NCI-H1105 (cell line): ENCODE measurements at places on chromosomes 7 and 10.

DNA sequence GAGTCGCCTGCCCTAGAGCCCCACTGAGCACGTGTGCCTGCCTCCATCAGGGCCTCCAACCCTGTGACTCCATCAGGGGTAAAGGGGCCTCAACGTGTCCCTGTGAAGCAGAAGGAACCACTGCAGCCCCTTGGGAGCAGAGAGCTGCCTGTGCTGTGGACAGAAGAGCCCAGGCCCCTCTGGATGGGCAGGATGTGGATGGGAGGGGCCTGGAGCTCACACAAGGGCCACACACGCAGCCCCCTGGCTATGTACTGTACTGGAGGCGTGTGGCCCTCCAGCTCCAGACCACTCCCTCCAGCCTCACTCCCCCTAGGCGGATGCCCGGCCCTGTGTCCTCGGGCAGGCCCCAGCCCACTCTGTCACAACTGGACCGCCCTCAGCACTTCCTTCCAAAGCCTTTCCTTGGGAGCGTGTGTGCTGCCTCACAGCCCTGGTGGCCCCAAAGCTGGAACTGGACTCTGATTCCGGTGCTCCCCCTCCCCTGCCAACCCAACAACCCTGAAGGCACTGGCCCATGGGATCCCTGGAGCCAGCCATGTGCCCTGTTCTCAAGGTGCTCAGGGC lies 238.0 kb downstream of the TCERG1L start:
- no peak for DNase-seq

- DNase-seq = no peak
Observed at GRCh38 chr10:119305860-119306513, 98.6 kb downstream of the GRK5 start.

GRCh38 chr7:153523320-153524015 lies 528.7 kb upstream of the DPP6 start:
- no peak for DNase-seq

GRCh38 chr7:48742079-48742798 lies 182.1 kb upstream of the CDC14C start:
- peak; percentile 17 for DNase-seq

GRCh38 chr7:151141311-151141854 lies 26.1 kb downstream of the GBX1 start:
- DNase-seq = no peak

DNA sequence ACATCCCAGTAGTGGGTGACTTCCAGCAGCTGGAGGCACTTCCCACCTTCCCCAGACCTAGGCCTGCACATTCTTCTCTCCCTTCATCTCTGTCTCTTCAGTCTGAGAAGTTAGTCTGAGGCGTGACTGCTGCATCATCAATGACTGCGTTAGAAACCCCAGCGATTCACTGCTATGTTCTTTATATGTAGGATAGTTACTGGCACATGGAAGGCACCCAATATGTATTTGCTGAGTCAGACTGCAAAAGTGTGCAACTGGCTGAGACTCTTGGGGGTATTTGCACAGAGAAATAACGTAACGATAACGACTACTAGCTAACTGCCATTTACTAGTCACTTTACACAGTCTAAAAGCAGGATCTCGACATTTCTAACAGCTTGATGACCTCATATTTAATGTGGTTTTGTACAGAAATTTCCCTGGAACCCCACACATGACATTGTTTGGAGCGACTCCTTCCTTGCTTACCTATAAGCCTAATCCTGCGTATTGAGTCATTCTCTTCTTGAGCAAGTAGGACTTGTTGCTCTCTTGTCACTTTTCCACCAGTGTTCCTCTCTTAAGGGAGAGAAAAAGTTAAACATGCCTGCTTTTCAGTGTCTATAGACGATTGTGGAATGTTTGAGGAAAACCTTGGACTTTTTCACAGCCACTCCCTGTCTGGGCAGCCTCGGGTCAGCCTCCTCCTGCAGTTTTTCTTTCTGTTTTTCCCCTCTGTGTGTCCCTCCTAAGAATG lies 45.5 kb downstream of the THNSL1 start:
- DNase-seq = no peak

GRCh38 chr7:70733090-70733489 lies 398.9 kb upstream of the GALNT17 start:
- DNase-seq = no peak

DNA sequence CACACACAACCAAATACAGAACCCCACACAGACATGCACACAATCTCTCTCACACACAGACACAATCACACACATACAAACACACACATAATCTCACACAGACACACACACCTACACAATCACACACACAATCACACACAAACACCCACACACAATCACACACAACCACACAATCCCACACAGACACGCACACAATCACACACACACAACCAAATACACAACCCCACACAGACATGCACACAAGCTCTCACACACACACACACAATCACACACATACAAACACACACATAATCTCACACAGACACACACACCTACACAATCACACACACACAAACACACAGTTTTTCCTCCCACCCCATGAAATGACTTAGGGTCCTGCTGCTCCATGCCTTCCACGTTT lies 160.4 kb upstream of the PFKP start:
- DNase-seq = no peak

GRCh38 chr7:26198133-26198780 lies 2.3 kb downstream of the HNRNPA2B1 start:
- DNase-seq = peak; percentile 5

DNA sequence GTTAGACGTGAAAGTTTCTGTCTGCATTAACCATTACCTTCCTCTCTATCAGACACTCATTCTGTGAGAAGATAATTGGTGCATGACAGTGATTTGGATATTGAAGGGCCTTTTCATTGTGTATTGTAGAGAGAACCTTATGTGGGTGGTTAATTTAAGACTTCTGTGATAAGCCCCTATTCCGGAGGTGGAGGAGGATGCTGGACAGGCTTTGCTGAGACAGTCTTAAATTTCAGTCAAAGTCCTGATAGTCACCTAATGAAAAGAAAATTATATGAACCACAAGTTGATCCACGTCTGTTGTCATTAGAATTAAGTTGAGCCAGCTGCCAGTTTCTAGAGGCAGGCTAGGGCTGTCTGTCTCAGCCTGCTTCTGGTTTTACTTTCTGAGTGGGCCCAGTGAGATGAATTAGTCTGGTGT lies 62.9 kb downstream of the CELF2 start:
- no peak for DNase-seq

DNA sequence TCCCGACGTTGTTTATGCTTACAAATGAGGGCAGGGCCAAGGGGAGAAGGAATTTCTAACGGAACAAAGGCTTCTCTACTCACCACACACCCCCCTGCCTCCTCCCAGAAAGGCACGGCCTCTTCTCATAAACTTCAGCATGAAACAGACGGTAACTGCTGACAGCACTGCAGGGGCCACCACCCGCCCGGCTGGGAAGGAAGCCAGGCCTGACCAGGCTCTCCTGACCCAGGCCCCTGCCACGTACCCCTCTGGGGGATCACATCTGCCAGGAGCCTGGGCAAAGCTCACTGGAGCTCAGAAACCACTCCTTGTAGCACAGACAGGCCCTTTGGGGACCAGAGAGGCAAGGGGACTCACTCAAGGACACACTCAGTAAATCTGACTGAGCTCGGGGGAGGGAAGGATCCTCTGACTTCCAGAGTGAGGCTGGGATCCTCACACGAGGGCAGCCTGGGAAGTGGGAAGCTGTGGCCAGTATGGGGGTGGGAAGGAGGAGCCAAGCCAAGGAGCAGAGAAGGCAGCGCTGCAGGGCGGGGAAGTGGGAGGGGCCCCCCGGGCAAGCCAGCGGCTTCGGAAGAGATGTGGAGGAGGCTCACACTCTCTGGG lies 46.1 kb downstream of the ZCCHC24 start:
- DNase-seq = no peak

DNA sequence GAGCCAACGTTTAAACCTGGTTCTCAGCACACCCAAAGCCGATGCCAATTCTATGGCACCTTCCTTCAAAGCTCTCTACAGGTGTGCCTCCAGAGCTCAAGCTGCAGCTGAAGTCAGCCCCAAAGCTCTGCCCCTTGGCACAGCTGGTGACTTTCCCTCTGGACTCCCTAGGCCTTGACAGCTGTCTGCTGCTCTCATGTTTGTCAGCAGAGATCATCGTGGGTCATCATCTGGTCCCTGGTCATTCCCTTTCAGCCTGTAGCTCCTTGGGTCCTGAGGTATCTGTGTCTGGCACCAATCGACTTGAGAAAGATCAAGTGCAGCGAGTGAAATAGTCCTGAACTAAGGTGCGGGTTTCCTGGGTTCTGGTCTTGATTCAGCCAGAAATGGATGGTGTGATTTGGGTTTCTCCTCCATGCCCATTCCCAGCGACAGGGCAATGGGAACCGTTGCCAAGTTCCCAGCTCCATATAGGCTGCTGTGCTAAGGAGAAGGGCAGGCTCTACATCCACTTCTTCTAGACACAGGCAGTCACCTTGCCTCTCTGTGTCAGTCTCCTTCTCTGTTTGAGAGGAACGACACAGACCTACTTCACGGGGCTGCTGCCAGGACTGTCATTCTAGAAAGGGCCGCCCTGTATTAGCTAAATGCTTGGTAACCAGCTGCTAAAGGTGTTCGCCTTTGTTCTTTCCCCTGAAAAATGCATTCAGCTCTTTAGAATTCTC lies 3.6 kb downstream of the PKD1L1 start:
- no peak for DNase-seq

DNA sequence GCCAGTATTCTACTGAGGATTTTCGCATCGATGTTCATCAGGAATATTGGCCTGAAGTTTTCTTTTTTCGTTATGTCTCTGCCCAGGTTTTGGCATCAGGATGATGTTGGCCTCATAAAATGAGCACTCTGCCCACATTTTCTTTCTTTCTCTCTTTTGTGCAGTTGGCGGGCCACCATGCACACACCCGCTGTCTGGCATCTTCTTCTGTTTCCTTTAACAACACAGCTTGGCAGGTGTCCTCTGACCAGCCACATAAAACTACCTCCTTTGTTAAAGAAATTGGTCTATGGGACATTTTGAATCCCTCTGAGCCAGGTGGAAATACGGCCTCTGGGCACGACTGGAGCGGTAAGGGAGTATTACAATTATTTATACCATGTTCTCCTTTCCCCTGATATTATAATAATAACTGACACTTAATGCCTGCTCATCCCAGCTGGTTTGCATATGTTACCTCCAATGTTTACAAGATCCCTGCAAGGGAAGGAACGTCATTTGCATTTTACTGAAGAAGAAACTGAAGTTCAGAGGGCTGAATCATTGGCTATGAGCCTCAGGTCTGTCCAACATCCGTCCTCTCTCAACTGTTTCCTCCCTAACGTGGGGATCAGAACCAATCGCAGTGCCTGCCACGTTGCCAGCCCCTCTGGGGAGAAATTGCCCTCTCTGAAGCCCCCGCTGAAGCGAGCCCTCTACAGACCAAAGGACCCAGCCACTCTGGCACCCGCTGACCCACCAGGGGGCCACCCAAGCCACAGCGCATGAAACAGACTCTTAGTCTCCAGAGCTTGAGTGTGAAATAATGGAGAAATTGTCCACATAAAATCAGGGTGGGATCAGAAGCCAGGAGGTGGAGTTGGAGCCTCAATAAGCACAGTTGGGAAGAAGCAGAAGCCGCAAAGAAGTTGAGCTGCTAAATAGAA lies 125.0 kb upstream of the FOXK1 start:
- no peak for DNase-seq

DNA sequence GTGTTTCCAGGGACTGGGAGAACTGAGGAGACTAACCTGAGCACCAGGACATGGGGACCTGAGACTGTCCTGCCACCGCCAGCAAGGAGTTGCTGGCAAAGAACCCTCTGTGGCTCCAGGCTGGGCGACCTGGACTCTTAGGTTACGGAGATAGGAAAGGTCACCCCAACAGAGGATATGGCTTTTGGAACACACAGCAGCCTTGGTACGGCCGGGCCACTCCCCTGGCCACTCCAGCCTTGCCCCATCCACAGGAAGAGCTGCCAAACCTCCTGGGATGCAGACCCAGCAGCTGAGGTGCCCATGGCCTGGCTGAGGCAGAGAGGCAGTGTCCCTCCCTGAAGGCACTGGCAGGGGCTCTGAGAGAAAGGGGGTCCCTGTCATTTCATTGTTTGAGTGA lies 137.8 kb downstream of the OAT start:
- DNase-seq = no peak

DNA sequence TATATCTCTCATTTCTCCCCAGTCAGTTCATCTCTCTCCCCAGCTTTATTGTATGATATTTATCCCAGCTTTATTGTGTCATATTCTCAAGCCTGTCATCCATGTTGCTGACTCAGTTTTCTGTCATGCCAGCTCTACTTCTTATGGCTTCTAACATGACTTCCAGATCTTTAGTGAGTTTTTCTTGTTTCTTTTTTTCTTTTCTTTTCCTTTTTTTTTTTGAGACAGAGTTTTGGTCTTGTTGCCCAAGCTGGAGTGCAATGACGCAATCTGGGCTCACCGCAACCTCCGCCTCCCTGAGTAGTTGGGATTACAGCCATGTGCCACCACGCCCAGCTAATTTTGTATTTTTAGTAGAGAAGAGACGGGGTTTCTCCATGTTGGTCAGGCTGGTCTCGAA lies 28.7 kb upstream of the CALU start:
- DNase-seq = no peak

GRCh38 chr7:44633254-44634186 lies 27.1 kb downstream of the OGDH start:
- no peak for DNase-seq

DNA sequence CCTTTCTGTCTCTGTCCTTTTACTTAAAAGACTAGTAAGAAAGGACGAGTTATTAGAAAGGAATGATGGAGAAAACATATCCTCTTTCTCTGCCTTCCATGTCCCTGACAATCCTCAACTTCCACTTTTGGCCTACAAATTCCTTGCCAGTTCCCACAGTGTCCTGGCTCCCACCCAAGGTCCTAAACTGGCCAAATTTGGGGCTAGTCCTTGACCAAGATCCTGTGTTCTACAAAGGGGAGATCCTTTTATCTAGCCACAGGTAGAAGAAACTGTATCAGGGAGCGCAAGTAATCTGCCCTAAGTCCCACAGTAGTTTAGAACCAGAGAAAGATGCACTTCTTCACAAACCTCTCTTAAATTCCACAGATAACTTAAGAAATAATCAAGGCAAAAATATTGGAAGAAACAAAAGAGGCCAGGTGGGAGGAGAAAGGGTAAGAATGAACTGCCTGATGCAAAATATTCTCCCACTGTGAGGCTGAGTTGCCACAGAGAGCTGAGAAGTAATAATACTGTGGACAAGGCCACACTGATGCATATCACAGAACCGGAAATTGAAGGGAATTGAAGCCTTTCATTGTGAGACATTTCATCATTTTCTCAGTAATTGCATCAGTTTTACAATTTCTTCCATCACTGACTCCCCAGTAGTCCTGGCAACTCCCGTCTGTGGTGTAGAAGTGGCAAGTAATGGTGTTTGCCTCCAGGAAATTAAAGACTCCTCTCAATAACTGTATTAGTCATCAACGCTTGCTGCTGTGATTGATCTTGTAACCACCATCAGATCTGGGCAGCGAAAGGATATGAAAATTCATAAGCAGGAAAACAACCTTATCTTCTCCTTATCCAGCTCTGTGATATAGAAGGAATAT lies 47.2 kb downstream of the DNAJC12 start:
- no peak for DNase-seq

DNA sequence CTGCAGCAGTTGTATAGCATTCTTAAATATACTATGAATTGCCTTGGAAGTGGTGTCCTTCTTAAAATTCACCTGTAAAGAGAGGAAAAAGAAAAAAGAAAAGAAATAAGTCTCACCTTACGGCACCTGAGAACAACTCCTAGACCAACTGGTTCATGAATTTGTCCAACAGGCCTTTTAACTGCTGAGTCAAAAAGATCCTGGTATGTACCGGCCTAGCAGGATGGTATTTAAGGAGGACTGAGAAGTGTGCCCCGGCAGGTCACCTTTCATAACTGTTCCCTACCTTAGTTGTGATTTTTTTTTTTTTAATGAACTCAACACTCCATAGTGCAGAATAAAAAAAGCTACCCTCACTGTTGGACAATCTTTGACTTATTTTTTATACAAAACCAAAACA lies 25.8 kb downstream of the STN1 start:
- DNase-seq = no peak
